ENCODE measurements at places on chromosomes 5 and 9.

DNA sequence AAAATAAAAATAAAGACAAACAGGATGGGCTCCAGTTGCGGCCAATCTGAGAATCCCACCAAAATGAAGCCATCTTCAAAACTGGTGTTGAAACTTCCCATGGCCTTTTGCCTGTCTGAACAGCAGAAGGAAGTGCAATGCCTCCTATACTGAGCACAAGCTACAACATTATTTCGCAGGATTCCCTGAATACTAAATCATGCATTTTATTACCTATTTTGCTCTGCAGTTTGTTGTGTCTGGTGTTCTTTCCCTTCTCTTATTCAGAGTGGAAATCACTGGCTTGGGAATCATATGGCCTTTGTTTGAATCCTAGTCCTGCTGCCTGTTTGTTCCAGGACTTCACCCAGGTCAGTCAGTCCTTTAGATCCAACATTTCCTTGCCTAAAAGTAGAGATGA lies at the start of gene OR2Y1:
TSS of gene OR2Y1 (minus strand) at position 101 of the 400 bp plus-strand sequence. CDS start at position 101, 0 bp downstream.
- H3K27ac ChIP-seq: no peak within 1 kb of the TSS
- H3K4me1 ChIP-seq: peaks cover 8% of the 10 kb centered on the region
- H3K27me3 ChIP-seq: peaks cover 46% of the 10 kb centered on the region

- no peak overlapping the region for H3K4me3 ChIP-seq
- no peak overlapping the region for H3K27ac ChIP-seq
Measured at GRCh38 chr9:85041466-85042137, 372.1 kb downstream of the NTRK2 start.

DNA sequence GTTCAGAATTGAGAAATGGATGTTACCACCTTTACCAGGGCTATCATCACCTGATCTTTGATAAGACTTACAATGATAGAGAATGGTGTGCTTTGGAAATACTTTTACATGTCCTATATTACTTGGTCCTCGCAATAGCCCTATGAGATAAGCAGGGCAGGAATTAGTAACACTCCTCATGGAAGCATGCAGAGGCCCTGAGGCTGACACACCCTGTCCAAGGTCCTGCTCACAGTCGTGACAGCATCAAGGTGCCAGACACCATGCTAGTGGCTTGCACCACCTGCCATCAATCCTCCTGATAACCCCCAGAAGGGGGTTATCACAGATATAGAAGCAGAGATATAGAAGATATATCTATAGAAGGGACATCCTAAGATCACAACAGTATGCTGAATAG lies 216.8 kb upstream of the TBC1D2 start:
- DNase-seq: no peak
- no peak overlapping the region for H3K4me3 ChIP-seq
- no peak overlapping the region for H3K27ac ChIP-seq
- H3K27me3 ChIP-seq: peaks cover 12% of the 10 kb centered on the region
- no peaks in the 10 kb centered on the region for H3K36me3 ChIP-seq

GRCh38 chr9:33698267-33698666 lies 97.1 kb upstream of the PRSS3 start:
- no peak overlapping the region for H3K4me3 ChIP-seq
- H3K36me3 ChIP-seq: peaks cover 6% of the 10 kb centered on the region
- peaks cover 9% of the 10 kb centered on the region for H3K27me3 ChIP-seq
- H3K27ac ChIP-seq: no peak overlapping the region
- no peak for DNase-seq

GRCh38 chr9:121807069-121807822 lies 155.8 kb downstream of the DAB2IP start:
- peaks cover 6% of the 10 kb centered on the region for H3K36me3 ChIP-seq
- H3K27ac ChIP-seq: no peak overlapping the region
- H3K27me3 ChIP-seq: peaks cover 15% of the 10 kb centered on the region
- no peaks in the 10 kb centered on the region for H3K4me1 ChIP-seq
- no peak overlapping the region for H3K4me3 ChIP-seq
- DNase-seq: no peak

GRCh38 chr9:5617749-5618148 lies 11.2 kb upstream of the RIC1 start:
- no peak overlapping the region for H3K4me3 ChIP-seq
- no peak overlapping the region for H3K27ac ChIP-seq
- no peaks in the 10 kb centered on the region for H3K4me1 ChIP-seq
- H3K36me3 ChIP-seq: peaks cover 5% of the 10 kb centered on the region
- peaks cover 5% of the 10 kb centered on the region for H3K27me3 ChIP-seq

- H3K27ac ChIP-seq: no peak overlapping the region
- no peaks in the 10 kb centered on the region for H3K27me3 ChIP-seq
- DNase-seq: no peak
- H3K4me3 ChIP-seq: no peak overlapping the region
- H3K4me1 ChIP-seq: no peaks in the 10 kb centered on the region
- H3K36me3 ChIP-seq: peaks cover 4% of the 10 kb centered on the region
Measured at GRCh38 chr9:100213730-100214477, 114.9 kb downstream of the INVS start.

DNA sequence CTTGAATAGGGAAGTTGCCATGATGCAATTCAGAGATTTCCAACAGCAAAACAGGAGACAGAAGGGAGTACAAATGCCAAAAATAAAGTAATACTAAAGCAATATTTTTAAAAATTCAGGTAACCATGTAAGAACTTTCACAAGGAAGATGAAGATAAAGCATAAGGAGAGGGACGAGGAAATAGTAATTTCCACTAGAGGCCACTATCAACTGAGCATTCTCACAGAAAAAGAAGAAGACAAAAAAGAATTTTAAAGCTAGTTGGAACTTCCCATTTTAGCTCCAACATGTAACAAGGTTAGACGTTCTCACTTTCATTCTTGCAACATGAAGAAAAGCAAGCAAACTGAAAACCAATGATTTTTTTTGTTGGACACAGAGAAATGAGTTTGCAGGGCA lies 779.9 kb upstream of the CDH6 start:
- no peaks in the 10 kb centered on the region for H3K4me1 ChIP-seq
- no peak overlapping the region for H3K27ac ChIP-seq
- H3K36me3 ChIP-seq: no peaks in the 10 kb centered on the region
- no peak for DNase-seq

DNA sequence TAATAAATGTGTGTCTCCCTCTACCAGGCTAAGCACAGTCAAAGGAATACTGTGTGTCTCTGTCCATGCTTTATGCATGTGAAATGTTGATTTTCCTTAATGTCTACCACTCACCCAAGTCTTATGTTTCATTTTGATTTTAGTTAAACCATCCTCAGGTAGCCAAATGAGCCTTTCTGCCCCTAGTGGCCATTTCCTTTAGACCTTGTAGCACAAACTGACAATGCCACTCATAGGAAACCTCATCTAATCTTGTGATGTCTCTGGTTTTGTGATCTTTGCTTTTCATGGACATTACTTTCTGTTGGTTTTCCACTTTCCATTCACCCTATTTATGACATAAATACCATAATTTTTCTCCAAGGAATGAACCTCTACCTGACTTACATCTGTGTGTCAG lies 820.8 kb downstream of the MAT2B start:
- H3K27me3 ChIP-seq: peaks cover 5% of the 10 kb centered on the region
- H3K4me3 ChIP-seq: no peak overlapping the region
- no peaks in the 10 kb centered on the region for H3K4me1 ChIP-seq
- DNase-seq: no peak
- H3K36me3 ChIP-seq: no peaks in the 10 kb centered on the region

DNA sequence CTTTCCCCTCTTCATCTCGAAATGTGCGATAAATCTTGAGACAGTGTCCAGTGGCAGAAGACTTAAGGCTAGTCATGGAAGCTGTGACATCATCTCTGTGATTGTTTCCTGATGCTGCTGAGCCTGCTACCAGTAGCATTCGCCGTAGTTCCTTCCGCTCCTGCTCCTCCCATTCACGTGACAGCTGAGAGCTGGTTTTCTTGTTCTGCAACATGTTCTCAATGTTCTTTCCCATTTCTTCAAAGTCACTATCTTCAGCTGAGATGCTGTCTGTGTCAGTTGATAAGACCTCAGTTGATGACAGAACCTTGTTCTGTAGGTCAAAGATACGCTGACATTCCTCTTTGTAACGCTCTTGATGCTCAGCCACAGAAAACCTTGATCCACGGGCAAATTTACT lies 3.5 kb downstream of the TAF1L start:
- H3K4me1 ChIP-seq: no peaks in the 10 kb centered on the region
- H3K27me3 ChIP-seq: peaks cover 4% of the 10 kb centered on the region
- no peak for DNase-seq
- H3K36me3 ChIP-seq: no peaks in the 10 kb centered on the region
- no peak overlapping the region for H3K27ac ChIP-seq

DNA sequence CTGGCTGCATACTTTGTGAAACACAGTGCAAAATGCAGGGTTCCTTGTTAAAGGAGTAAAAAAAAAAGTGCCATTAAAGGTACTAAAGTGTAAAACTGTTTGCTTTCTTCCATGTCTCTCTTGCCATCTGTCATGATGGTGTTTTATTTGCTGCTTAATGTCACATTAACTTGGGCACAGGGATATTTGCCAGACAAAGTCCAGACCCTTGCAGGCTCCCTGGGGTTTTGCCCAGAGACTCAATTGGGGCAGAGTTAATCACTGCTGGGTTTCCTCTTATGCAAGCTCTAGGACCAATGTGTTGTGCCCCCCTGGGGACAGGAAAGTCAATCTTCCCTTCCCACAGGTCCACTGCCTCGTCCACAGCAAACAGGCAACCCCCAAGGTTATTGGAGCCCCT lies 274.3 kb upstream of the SGCD start:
- no peaks in the 10 kb centered on the region for H3K36me3 ChIP-seq
- H3K4me3 ChIP-seq: no peak overlapping the region
- no peak for DNase-seq
- H3K27me3 ChIP-seq: peaks cover 5% of the 10 kb centered on the region
- no peak overlapping the region for H3K27ac ChIP-seq

- H3K27me3 ChIP-seq: peaks cover 4% of the 10 kb centered on the region
- peak overlapping the region; percentile 92 for H3K27ac ChIP-seq
- peak; percentile 80 for DNase-seq
- peak overlapping the region; percentile 72 for H3K4me3 ChIP-seq
- no peaks in the 10 kb centered on the region for H3K36me3 ChIP-seq
- peaks cover 87% of the 10 kb centered on the region for H3K4me1 ChIP-seq
Measured at GRCh38 chr9:129482521-129483414, 138.1 kb downstream of the C9orf50 start.

GRCh38 chr5:181069767-181070491 lies 29.9 kb downstream of the BTNL9 start:
- H3K36me3 ChIP-seq: no peaks in the 10 kb centered on the region
- H3K27ac ChIP-seq: no peak overlapping the region
- no peaks in the 10 kb centered on the region for H3K4me1 ChIP-seq
- no peak overlapping the region for H3K4me3 ChIP-seq

- H3K27ac ChIP-seq: no peak overlapping the region
- peaks cover 20% of the 10 kb centered on the region for H3K27me3 ChIP-seq
- no peak overlapping the region for H3K4me3 ChIP-seq
- DNase-seq: no peak
- H3K4me1 ChIP-seq: peaks cover 21% of the 10 kb centered on the region
Measured at GRCh38 chr5:6833406-6833805, 120.2 kb downstream of the TENT4A start.

DNA sequence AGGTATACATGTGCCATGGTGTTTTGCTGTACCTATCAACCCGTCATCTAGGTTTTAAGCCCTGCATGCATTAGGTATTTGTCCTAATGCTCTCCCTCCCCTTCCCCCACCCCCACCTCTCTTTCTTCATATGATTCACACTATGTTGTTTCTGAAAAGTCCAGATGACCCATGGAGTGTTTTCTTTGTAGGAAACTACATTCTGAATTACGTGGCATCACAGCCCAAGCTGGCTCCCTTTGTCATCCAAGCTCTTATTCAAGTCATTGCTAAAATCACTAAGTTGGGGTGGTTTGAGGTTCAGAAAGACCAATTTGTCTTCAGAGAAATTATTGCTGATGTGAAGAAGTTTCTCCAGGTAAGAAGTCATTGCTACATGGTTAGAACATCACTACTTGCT lies 30.4 kb downstream of the RANBP17 start:
- peaks cover 25% of the 10 kb centered on the region for H3K36me3 ChIP-seq
- no peak overlapping the region for H3K27ac ChIP-seq
- DNase-seq: no peak
- no peak overlapping the region for H3K4me3 ChIP-seq

- H3K4me1 ChIP-seq: peaks cover 6% of the 10 kb centered on the region
- H3K36me3 ChIP-seq: no peaks in the 10 kb centered on the region
- no peak for DNase-seq
- peaks cover 18% of the 10 kb centered on the region for H3K27me3 ChIP-seq
- no peak overlapping the region for H3K27ac ChIP-seq
- H3K4me3 ChIP-seq: no peak overlapping the region
Measured at GRCh38 chr9:122053064-122053463, 40.0 kb downstream of the TTLL11 start.

DNA sequence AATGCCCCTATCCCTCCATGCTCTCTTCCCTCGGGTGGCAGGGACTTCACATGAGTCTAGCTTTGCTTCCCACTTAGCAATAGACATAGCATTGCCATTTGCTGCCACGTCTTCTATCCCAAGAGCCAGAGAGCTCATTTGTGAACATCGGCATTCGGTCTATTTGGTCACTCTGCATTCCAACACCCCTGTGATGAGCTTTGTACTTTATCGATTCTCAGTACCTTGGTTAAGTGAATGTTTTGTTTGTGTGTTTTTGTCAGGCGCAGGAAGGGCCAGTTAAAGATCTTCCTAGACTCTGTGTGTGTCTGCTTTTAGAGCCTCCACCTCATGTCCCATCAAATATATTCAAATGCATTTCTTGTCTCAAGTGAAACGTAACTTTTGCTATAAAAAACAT lies 141.7 kb downstream of the TARS1 start:
- H3K4me1 ChIP-seq: no peaks in the 10 kb centered on the region
- no peak for DNase-seq
- H3K27ac ChIP-seq: no peak overlapping the region
- H3K4me3 ChIP-seq: no peak overlapping the region
- no peaks in the 10 kb centered on the region for H3K27me3 ChIP-seq

GRCh38 chr5:20601678-20602100 lies 613.7 kb upstream of the CDH18 start:
- DNase-seq: no peak
- no peaks in the 10 kb centered on the region for H3K27me3 ChIP-seq
- H3K4me1 ChIP-seq: no peaks in the 10 kb centered on the region
- H3K4me3 ChIP-seq: no peak overlapping the region

DNA sequence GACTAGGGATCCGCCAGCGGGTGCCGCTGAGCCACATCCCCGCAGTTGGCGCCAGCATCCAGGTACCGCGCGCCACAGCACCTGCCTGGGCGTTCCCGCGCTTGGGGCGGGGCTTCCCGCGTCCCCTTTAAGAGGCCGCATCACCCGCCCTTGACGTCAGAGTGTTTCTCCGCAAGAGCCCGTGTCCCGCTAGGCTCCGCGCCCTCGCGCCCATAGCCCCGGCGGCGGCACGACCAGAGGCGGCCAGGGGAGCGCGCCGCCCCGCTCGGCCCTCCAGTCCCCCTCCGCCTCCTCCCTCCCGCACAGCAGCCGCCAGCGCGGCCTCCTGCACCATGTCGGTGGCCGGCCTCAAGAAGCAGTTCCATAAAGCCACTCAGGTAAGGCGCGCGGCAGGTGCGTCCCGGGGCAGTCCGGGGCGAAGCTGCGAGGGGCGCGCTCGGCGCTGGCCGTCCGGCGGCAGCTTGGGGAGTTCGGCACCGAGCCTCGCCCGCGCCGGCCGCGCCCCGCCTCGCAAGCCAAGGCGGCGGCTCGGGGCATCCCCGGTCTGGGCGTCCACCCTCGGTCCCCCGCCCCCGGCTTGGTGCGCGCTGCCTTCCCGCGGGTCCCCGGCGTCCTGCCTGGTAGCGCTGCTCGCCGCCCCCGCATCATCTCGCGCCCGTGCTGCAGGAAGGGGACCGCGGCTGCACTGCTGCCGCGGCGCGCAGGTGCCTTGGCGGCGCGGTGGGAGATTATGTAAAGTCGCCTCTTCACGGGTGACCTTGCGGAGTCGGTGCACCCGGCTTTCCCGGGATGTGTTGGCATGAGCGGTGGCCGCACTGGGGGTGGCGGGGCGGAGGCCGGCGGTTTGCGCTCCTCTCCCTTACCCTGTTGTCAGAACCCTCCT lies at the start of gene SH3GL2:
TSS of gene SH3GL2 (plus strand) at position 156 of the 883 bp plus-strand sequence.
- H3K4me1 ChIP-seq: no peaks in the 10 kb centered on the region
- H3K27ac ChIP-seq: no peak within 1 kb of the TSS
- H3K4me3 ChIP-seq: peak within 1 kb of the TSS; percentile 81
- DNase-seq: peak; percentile 74
- peaks cover 79% of the 10 kb centered on the region for H3K27me3 ChIP-seq
- H3K36me3 ChIP-seq: no peaks in the 10 kb centered on the region
